ENCODE measurements at places on chromosomes 1 and 21.

DNA sequence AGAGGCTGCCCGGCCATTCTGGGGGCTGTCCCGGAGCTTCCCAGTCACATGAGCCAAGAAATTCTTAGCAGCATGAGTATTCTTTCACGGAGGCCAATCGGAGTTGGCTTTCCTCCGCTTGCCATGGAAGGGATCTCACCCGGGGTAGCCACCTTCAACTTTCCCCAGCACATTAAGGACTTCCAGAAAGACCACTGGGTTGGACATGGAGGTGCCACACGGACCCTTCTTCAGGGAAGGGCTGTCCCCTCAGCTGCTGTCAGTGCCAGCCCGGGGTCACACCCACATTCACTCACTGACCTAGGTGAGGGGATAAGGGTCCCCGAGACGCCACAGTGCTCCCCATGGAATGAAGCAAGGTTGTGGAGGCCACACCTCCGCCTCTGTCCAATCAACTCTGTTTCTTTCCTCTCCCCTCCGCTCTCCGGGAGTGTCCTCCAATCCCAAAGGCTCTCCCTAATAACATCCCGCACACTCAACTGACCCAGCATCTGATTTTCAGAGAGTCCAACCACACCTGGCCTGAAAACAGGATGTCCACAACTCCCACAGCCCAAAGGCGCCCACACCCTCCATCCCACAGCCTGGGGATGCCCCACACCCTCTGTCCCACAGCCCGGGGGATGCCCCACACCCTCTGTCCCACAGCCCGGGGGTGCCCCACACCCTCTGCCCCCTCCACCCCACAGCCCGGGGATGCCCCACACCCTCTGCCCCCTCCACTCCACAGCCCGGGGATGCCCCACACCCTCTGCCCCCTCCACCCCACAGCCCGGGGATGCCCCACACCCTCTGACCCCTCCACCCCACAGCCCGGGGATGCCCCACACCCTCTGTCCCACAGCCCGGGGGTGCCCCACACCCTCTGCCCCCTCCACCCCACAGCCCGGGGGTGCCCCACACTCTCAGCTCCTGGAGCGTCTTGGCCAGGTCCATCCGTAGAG lies 19.4 kb downstream of the RSPH1 start:
- no peak for DNase-seq

DNA sequence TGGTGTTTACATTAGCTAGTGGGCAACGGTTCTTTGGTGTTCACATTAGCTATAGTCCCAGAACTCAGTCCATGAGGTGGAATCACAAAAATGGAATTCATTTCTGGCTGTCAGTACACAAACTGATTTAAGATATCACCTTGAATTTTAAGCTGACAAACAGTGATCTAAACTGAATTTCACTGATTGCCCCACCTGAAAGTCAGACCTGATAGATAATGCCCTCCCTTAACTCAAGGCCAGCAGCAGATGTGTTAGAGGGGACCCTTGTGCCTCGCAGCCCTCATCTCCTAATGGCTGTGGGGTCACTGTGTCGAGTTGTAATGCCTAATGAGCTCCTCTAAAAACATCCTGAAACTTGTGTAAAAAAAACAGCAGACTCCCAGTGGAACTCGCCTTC lies 8.6 kb downstream of the ARF1 start:
- no peak for DNase-seq

- no peak for DNase-seq
Measured at GRCh38 chr1:30270461-30270860, 452.9 kb downstream of the MATN1 start.

- DNase-seq: no peak
Measured at GRCh38 chr1:8214501-8215173, 103.3 kb upstream of the SLC45A1 start.

- no peak for DNase-seq
Measured at GRCh38 chr21:15688809-15689208, 41.0 kb upstream of the USP25 start.

GRCh38 chr1:223341121-223341520 lies 22.9 kb downstream of the SUSD4 start:
- no peak for DNase-seq

DNA sequence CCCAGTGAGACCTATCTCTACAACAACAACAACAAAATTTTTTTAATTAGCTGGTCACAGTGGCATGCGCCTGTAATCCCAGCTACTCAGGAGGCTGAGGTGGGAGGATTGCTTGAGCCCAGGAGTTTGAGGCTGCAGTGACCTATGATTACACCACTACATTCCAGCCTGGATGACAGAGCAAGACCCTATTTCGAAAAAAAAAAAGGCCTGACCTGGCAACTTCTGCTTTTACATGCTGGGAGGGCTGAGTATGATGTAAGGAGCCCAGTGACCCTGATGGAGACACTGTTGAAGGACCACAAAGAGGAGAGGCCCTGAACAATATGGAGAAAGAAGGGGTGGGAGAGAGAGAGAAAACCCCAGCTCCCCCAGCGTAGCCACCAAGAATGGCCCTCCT lies 9.2 kb upstream of the VPS26C start:
- DNase-seq: no peak
